T-helper 9 cell (primary cell): ENCODE measurements at places on chromosomes 2 and 18.

GRCh38 chr18:79343567-79344207, 52.0 kb upstream of the NFATC1 start:
- no peak for DNase-seq

DNA sequence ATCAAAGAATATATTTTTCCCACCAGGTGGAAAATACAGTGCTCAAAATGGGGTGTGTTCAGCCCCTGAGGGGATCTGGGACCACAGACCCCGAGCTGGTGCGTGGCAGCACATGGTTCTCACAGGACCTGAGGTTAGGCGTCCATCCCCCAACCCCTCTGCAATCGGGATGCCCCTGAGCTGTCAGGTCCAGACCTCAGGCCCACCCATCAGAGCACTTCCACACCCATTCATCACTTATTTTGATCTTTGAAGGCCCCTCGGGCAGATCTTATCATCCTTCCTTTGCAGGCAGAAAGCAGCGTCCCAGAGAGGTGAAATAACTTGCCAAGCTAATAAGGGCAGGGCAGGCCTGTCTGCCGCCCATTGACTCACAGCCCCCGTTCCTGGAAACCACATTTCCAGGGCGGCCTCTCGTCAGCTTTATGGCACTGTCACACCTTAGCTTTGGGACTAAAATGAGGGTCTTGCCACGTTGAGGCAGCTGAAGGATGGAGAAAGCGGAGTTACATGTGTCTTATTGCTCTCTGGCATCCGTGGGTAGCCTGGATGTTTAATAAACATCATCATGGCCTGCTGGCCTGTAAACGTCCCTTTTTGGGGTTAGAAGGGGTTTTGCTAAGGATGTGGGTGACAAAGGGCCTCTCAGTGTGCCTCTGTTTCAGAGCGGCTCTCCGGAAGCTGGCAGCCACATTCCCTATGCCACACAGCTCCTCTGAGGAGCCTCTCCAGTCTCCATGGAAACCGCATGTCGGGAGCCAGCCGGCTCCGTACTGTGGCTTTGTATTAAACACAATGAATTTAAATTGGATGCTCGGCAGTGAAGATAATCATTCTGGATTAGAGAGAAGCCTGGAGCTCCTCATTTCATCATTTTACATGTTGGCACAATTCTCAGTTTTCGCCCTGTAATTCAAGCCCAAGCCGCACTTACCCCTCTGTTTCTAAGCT, 58.3 kb upstream of the MAPRE3 start:
- DNase-seq = no peak

DNA sequence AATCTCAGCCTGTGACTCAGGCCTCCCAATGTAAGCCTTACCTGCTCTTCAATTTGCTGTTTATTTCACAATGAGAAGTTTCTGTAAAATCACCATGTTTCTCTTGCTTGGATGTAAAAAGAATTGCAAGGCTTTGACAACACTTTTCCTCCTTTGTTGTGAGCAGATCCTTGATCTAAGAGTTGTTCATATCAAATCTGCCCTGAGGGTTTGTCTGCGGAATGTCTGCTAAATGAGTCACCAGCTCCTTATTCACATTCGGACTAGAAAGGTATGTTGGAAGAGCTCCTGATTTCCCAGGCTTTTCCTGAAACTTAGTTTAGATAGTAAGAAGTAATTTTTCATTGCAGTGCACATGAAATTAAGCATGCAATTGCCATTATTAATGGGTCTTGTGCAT, 268.2 kb upstream of the TCF4 start:
- DNase-seq = no peak

GRCh38 chr18:76741346-76741745, 81.0 kb upstream of the ZNF236 start:
- no peak for DNase-seq

GRCh38 chr2:127950264-127950663, 64.5 kb upstream of the AMMECR1L start:
- no peak for DNase-seq

DNA sequence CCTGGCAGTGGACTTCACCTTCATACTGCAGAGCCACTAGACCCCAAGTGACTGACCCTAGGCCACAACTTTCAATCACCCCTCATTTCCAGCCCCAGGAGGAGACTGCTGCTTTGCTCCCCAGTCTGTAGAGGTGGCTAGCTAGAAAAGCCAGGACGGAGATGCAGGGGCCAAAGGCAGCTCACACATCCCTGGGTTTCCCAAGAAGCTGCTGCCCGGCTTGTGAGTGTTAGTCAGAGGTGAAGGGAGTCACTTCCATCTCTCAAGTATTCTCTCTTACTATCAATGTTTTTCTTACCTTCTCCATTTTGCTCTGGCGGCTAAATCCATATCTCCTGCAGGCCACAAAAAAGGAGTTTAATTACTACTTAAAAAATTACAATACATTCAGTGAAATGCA, 36.2 kb downstream of the CCDC93 start:
- DNase-seq = no peak

DNA sequence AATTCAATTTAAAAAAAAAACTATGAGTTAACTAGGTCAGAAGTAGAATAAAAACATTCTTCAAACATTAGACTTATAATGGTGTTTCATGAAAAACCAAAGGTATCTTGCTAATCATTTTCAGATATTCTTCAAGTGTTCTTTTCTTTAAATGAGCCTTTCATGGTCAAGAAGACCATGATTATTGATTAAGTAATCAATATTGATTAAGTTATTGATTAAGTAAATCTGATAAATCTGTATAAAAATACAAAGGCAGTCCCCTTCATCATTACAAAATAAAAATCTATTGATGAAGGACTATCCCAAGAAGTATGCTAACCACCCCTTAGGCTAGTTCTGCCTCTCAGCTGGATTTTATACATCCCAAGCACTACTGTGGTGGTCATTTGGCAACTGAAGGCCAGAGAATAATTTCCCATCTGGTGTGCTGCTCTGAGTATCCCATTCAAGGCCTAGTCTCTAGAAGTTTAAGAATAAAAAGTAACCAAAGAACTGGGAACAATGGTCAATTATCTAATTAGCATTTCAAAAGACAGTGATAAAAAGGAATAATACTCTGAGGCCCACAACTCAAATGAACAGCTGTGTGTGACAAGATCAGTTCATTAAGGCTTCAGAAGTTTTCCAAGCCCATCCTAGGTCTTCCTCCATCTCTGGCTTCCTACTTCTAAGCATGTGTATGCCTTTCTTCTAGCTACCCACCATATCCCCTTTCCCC, 63.5 kb downstream of the TCF4 start:
- no peak for DNase-seq

- DNase-seq = no peak
Observed at GRCh38 chr2:75565472-75566462, 5.0 kb upstream of the EVA1A start.

GRCh38 chr2:178279142-178279541, 84.8 kb downstream of the OSBPL6 start:
- no peak for DNase-seq

- DNase-seq = no peak
Observed at GRCh38 chr2:147607379-147607778, 237.4 kb upstream of the ACVR2A start.

DNA sequence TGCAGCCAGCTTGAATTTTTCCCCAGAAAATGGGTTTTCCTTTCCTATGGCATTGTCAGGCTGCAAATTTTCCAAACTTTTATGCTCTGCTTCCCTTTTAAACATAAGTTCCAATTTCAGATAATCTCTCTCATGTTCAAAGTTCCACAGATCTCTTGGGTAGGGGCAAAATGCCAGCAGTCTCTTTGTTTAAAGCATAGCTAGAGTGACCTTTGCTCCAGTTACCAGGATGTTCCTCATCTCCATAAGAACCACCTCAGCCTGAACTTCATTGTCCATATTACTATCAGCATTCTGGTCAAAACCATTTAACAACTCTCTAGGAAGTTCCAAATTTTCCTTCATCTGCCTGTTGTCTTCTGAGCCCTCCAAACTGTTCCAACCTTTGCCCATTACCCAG, 68.3 kb downstream of the SGPP2 start:
- no peak for DNase-seq

DNA sequence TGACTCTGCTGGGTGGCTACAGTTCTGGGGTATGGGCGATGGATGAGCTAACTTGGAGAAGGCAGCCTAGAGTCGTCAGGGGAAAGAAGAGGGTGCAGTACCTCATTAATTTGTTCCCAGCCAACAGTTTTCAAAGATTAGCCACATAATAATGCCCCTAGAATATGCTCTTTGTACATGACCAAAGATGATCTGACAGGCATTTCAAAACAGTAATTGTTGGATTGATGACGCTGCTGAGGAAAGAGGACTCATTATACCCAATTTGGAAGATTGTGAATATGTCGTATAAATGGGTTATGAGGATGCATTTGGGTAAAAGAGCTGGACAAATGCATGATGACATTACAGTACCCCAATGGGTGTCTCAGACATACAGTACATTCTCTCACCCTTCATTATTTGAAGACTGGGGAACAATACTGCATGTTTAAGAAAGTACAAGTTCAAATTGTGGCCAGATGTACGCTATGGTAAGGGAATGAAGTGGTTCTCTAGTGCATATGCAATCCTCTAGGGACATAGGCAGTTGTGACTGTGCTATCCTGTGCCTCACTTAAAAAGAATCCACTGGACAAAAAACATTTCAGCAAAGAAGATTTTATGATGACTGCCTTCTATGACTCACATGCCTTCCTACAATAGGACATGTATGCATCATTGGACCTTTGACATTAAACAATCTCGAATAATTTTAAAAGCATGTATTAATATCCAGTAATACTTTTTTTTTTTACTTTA, 233.2 kb downstream of the CNTNAP5 start:
- no peak for DNase-seq

- DNase-seq = no peak
Observed at GRCh38 chr2:136031711-136032110, 46.3 kb upstream of the DARS1 start.

DNA sequence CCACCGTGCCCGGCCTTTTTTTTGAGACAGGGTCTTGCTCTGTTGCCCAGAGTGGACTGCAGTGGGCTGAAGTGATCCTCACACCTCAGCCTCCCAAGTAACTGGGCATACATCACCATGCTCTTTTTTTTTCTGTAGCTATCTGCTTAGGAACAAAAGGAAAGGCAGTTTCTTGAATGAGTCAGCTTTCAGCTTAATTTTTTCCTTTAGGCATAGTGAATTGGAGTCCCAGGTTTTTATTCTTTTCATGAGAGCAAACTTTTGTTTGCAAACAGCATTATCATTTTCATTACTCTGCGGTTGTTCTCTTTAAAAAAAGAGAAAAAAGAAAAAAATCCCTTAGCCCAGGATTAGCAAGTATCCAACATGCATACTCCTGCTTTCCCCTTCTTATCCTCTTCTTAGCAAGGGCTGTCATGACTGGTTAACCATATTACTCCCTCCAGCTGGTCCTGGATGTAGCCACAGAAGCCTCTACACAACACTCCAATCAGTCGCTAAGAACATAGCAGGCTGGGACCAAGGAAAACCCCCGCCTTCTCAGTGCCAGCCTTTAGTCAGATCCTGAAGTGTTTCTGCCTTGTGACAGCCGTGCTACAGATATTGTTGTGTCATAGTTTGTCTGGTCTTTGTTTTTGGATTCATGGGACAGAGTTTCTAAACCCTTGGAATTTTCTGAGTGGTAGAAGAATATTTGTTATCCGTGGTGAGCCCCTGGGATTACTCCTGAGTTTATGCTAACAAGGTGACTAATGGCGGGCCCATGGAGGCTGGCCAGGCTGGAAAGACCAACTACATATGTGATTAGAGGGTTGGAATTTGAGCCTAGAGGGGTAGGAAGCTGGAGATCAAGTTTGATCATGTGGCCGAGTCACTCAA, 23.3 kb upstream of the ST3GAL5 start:
- DNase-seq = no peak

DNA sequence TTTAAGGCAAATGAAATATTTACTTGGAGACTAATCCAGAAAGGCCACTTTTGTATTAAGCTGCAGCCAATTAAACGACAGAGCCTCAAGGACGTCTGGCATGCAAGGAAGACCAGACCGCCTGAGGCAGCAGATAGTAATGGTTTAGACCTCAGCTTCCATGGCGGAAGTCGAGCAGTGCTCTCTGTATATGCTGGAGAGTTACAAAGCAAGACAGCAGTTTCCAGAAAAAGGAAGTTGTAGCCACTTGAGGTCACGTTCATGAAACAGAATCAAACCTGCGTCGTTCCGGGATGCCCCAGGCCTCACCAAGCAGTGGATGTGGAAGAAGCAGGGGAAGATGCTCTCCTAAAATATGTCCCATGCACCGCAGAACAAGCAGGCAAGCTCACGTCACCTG, 142.0 kb downstream of the PTGR3 start:
- no peak for DNase-seq

DNA sequence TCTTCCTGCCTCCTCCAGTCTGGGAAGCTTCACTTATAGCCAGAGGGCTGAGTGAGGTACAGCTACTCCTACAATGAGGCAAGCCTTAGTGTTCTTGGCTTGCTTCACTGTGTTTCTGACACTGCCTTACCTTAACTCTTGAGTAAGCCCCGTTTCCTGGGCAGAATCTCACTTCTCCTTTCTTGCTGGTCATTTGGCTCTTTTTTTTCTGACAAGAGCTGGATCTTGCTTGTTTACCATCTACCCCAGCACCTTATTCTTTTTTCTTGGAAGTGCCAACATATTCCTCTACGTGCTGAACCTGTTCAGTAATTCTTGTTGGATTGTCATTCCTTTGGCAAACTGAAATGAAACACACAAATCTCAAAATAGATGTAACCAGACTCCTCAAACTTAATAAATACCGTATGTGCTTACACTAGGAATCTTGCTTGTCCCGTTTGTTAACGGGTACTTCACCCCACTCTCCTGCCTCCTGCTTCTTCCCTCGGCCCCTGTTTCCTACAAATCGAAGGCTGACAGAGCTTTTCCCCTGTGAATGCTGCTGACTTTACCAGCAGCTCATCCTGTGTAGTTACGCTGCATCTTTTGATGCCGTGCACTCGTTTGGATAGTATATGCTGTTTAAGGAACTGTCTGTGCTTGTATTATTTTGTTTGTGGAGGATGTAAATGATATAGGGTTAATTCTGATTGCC, 132.2 kb downstream of the FMNL2 start:
- DNase-seq = no peak

DNA sequence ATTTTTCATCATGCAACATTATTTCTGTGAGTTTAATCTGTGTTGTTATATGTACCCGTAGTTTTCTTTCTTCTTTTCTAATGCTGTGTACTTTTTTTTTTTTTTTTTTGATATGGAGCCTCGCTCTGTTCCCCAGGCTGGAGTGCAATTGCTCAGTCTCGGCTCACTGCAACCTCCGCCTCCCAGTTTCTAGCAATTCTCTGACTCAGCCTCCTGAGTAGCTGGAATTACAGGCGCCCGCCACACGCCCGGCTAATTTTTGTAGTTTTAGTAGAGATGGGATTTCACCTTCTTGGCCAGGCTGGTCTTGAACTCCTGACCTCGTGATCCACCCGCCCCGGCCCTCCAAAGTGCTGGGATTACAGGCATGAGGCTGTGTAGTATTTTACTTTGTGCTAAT, 155.4 kb downstream of the GALR1 start:
- DNase-seq = no peak

- DNase-seq = no peak
Observed at GRCh38 chr18:23146861-23147469, 11.7 kb downstream of the CABLES1 start.

DNA sequence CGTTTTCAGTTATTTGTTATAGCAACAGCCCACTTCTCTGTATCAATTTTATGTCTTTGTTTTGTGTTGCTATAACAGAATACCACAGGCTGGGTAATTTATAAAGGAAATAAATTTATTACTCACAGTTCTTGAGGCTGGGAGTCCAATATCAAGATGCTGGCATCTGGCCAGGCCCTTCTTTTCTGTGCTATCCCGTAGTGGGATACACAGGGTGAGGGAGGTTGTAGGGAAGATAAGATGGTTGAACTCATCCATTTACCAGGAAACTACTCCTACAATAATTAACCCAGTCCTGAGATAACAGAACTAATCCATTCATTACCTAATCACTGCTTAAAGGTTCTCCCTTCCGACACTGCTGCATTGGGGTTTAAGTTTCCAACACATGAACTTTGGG, 220.7 kb downstream of the TPGS2 start:
- no peak for DNase-seq
